ENCODE measurements at places on chromosomes 6 and 20. TPM values are rescaled to one million over a fixed set of nuclear protein-coding genes. Genes with fewer than 3 reads are reported as not detected.

LAMA5 gene
- 0.16 TPM for total RNA-seq

DNA sequence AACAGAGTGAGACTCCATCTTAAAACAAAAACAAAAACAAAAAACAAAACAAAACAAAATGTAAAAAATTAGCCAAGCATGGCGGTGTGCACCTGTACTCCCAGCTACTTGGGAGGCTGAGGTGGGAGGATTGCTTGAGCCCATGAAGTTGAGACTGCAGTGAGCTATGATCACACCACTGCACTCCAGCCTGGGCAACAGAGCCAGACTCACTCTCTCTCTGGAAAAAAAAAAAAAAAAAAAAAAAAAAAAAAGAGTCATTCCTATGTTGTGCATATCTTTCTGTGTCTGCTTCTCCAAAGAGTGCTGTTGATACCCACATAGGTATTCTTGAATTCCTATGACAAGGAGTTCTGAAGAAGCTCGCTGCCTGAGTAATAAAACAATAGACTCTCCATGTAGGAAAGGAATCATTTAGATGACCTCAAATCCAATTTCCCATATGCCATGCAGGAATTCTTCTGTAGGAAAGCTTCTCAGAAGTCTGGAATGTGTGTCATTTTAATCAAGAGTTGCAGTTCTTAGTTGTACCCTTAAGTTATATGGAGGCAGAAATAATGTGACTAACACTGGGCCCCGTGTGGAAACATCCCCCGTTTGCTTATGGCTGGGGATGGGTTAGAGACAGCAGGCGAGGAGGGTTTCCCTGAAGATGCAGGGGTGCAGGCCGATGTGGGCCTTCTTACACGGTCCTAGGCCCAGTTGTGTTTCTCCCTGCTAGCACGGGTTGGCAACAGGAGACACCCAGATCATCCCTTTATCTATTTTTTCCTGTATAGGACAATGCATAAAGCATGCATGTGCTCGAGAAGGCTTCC lies 79.4 kb downstream of the ZDHHC14 start:
- no peaks in the 10 kb centered on the region for H3K36me3 ChIP-seq
- H3K27ac ChIP-seq: no peak overlapping the region
- H3K27me3 ChIP-seq: no peaks in the 10 kb centered on the region
- peaks cover 19% of the 10 kb centered on the region for H3K4me1 ChIP-seq
- H3K4me3 ChIP-seq: no peak overlapping the region

DNA sequence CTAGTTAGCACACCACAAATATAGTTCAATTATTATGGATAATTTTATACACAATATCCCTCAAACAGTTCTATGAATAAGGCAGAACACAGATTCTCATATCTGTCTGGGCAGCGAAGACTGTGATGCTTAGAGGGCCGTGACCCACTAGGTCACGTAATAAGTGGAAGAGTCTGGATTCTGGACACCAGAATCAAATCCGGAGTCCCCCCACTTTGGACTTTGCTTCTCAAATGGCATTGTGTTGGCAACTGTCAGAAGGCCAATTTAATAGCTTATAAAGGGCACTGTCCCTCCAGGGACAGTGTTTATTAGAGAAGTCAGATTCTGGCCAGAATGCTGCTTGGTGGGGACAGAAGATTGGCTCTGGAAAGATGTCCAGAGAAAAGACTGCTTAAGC lies 6.8 kb upstream of the CCDC167 start:
- peaks cover 93% of the 10 kb centered on the region for H3K4me1 ChIP-seq
- no peak for DNase-seq
- H3K36me3 ChIP-seq: no peaks in the 10 kb centered on the region
- H3K27me3 ChIP-seq: no peaks in the 10 kb centered on the region
- H3K27ac ChIP-seq: no peak overlapping the region
- no peak overlapping the region for H3K4me3 ChIP-seq

DNA sequence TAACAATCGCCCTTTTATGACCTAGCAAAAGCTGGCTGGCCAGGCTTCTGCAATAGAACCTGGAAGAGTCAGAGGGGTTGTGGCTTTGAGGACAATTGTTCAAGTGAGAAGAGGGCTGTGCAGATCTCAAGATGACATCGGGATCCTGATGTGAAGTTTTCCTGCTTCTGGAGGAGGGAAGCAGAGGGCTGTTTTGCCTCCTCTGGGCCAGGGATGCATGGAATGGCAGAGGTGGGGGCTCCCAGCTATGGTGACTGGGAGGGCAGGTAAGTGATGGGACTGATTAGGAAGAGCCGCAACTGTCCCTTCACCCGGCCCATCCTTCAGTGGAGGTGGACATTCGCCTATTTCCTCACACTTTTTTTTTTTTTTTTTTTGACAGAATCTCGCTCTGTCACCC lies 43.4 kb upstream of the BLCAP start:
- no peaks in the 10 kb centered on the region for H3K4me1 ChIP-seq
- no peak overlapping the region for H3K4me3 ChIP-seq
- peaks cover 25% of the 10 kb centered on the region for H3K27me3 ChIP-seq
- DNase-seq: no peak

GRCh38 chr6:151808371-151809241 lies 1.1 kb downstream of the ESR1 start:
- peaks cover 21% of the 10 kb centered on the region for H3K27me3 ChIP-seq
- H3K4me1 ChIP-seq: peaks cover 13% of the 10 kb centered on the region
- H3K4me3 ChIP-seq: no peak overlapping the region
- no peaks in the 10 kb centered on the region for H3K36me3 ChIP-seq

- no peak overlapping the region for H3K4me3 ChIP-seq
- H3K27me3 ChIP-seq: peaks cover 5% of the 10 kb centered on the region
- no peak for DNase-seq
- no peak overlapping the region for H3K27ac ChIP-seq
- H3K36me3 ChIP-seq: no peaks in the 10 kb centered on the region
Measured at GRCh38 chr6:128538763-128539162, 18.4 kb upstream of the PTPRK start.

C20orf141 gene
- not detected for total RNA-seq

COX7A2 gene
- 195 TPM for total RNA-seq

RBM24 gene
- total RNA-seq: 0.33 TPM

- DNase-seq: peak; percentile 27
- H3K4me3 ChIP-seq: no peak overlapping the region
- H3K36me3 ChIP-seq: no peaks in the 10 kb centered on the region
- no peak overlapping the region for H3K27ac ChIP-seq
Measured at GRCh38 chr6:27684264-27685211, 211.6 kb upstream of the ZNF184 start.

MKKS gene
- total RNA-seq: 0.78 TPM

GRCh38 chr20:37297066-37297736 lies 7.7 kb downstream of the MANBAL start:
- peaks cover 31% of the 10 kb centered on the region for H3K36me3 ChIP-seq
- no peak for DNase-seq
- H3K4me3 ChIP-seq: no peak overlapping the region
- H3K27me3 ChIP-seq: no peaks in the 10 kb centered on the region
- H3K27ac ChIP-seq: no peak overlapping the region

GRCh38 chr20:905396-905961 lies 10.7 kb downstream of the ANGPT4 start:
- peaks cover 7% of the 10 kb centered on the region for H3K4me1 ChIP-seq
- no peak for DNase-seq
- no peaks in the 10 kb centered on the region for H3K36me3 ChIP-seq
- no peak overlapping the region for H3K4me3 ChIP-seq

USP49 gene
- total RNA-seq: 1.3 TPM

GRCh38 chr6:157215717-157216116 lies 107.6 kb downstream of the TMEM242 start:
- peaks cover 4% of the 10 kb centered on the region for H3K4me1 ChIP-seq
- no peak overlapping the region for H3K4me3 ChIP-seq
- H3K27ac ChIP-seq: no peak overlapping the region
- H3K27me3 ChIP-seq: no peaks in the 10 kb centered on the region

SLC32A1 gene
- not detected for total RNA-seq

EYA2 gene
- total RNA-seq: not detected

BTNL2 gene
- total RNA-seq: not detected

SCAND1 gene
- total RNA-seq: 77.2 TPM

Measured in CD4-positive, alpha-beta T cell (primary cell).